Activated CD8-positive, alpha-beta T cell treated with anti-CD3 and anti-CD28 coated beads, Interleukin-2, amount 10 ng/mL, durations not matched to agents 7 days and 5 days (primary cell): ENCODE measurements at places on chromosomes 2 and 18.

- no peak overlapping the region for H3K4me3 ChIP-seq
- H3K4me1 ChIP-seq: no peaks in the 10 kb centered on the region
- H3K36me3 ChIP-seq: no peaks in the 10 kb centered on the region
Observed at GRCh38 chr2:100254646-100255210, 67.6 kb downstream of the LONRF2 start.

DNA sequence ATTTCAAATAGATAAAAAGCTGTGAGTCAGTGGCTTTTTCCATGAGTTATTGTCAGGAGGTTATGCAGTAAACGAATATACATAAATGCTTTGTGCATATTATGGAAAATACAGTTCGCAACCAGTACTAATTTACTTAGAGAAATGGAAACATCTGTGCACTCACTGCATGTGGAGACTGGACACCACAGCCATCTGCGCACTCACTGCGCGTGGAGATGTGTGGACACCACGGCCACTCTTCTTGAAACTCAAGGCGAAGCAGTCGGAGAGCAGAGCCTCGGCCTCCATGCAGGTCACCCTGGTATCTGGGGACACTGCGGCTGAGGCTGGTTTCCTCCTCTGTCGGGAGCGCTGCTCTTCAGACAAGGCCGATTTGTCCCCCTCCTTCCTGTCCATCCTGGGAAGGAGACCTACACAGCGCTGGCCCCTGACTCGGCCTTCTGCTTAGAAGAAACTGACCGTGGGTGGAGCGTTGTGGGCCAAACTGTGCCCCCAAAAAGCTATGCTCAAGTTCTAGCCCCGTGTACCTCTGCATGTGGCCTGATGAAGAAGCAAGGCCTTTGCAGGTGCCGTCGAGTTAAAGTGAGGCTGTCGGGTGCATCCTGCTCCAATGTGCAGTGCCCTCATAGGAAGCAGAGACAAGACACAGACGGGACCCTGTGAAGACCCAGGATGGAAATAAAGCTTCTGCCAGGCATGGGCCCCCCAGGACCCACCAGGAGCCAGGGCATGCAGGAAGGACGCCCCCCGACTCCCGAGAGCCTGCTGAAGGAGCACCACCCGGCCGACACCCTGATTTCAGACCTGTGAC, 88.0 kb downstream of the TPO start:
- H3K27me3 ChIP-seq: no peaks in the 10 kb centered on the region
- H3K4me3 ChIP-seq: no peak overlapping the region
- no peaks in the 10 kb centered on the region for H3K36me3 ChIP-seq
- no peak overlapping the region for H3K27ac ChIP-seq
- DNase-seq: no peak

DNA sequence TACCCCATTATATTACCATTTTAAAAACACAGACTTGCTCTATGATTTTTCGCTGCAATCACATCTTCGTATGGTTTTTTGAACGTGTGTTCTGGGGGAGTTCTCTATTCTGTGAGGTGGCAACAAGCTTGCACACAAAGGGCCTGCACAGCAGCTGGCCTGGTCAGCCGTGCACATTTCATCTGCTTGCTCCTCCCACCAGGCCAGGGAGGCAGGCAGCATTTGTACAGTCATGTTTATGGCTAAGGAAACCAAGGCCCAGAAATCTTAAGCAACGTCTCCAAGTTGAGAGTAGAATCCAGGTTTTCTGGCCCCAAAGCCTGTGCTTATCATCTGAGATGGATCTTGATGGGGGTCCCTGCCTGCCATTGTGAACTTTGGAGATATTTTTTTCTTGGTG, 106.4 kb upstream of the SMIM21 start:
- DNase-seq: no peak
- no peak overlapping the region for H3K27ac ChIP-seq
- H3K27me3 ChIP-seq: no peaks in the 10 kb centered on the region
- H3K4me3 ChIP-seq: no peak overlapping the region

- DNase-seq: no peak
- no peaks in the 10 kb centered on the region for H3K36me3 ChIP-seq
Observed at GRCh38 chr2:149021271-149021719, 17.2 kb upstream of the LYPD6B start.

DNA sequence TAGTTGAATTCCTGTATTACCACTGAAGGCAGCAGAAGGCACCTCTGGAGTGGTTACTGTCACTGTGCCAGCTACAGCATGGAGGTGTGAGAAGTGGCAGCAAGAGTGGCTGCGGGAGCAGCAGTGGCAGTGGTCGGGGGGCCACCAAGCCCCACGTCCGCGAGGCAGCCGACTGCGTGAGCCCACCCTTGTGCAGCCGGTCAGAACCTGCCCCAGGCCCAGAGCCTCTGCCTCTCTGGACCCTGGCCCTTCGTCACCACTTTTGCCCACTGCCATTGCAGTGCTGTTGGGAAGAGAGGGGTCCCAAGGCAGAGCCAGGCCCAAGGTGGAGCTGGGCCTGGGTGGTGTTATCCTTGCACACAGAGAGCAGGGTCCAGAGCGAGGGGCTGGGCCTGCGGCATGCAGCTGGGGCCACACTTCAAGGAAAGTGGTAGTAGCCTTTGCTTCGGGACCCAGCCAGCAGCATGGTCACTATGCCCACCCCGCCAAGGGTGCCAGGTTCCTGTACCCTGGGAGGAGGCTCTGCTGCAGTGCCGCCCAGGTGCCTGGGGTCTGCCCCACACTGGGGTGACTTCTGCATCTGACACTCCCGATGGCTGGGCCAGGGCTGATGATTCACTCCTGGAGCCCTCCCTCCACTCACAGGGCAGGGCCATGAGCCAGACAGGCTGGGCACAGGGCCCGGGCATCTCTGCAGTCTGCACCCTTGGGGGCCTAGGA, 450.1 kb upstream of the LRATD1 start:
- H3K36me3 ChIP-seq: no peaks in the 10 kb centered on the region
- no peak for DNase-seq
- no peaks in the 10 kb centered on the region for H3K27me3 ChIP-seq
- no peak overlapping the region for H3K4me3 ChIP-seq
- H3K4me1 ChIP-seq: no peaks in the 10 kb centered on the region

DNA sequence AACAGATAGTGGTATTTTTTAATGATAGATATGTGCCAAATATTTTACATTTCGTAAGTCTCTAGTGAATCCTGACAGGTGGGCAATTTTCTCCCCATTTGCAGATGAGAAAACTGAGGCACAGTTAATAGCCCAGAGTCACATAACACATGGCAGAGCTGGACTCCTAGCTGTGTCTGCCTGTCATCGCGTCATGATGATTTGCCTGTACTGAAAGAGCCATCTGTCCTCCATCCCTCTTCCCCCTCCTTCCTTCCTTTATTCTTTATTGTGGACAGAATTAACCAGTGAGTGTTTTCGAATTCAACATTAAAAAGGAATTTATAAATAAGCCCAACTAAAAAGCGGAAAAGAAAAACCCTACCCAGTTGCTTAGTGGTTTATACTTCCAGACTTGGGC, 3.2 kb downstream of the DNAJB2 start:
- no peaks in the 10 kb centered on the region for H3K27me3 ChIP-seq
- peaks cover 40% of the 10 kb centered on the region for H3K4me1 ChIP-seq
- no peak for DNase-seq
- H3K27ac ChIP-seq: no peak overlapping the region
- H3K4me3 ChIP-seq: no peak overlapping the region
- H3K36me3 ChIP-seq: peaks cover 28% of the 10 kb centered on the region

- peaks cover 4% of the 10 kb centered on the region for H3K27me3 ChIP-seq
- no peak overlapping the region for H3K27ac ChIP-seq
- no peak for DNase-seq
- no peaks in the 10 kb centered on the region for H3K36me3 ChIP-seq
- H3K4me1 ChIP-seq: no peaks in the 10 kb centered on the region
- H3K4me3 ChIP-seq: no peak overlapping the region
Observed at GRCh38 chr2:20187331-20187730, 37.6 kb downstream of the SDC1 start.

DNA sequence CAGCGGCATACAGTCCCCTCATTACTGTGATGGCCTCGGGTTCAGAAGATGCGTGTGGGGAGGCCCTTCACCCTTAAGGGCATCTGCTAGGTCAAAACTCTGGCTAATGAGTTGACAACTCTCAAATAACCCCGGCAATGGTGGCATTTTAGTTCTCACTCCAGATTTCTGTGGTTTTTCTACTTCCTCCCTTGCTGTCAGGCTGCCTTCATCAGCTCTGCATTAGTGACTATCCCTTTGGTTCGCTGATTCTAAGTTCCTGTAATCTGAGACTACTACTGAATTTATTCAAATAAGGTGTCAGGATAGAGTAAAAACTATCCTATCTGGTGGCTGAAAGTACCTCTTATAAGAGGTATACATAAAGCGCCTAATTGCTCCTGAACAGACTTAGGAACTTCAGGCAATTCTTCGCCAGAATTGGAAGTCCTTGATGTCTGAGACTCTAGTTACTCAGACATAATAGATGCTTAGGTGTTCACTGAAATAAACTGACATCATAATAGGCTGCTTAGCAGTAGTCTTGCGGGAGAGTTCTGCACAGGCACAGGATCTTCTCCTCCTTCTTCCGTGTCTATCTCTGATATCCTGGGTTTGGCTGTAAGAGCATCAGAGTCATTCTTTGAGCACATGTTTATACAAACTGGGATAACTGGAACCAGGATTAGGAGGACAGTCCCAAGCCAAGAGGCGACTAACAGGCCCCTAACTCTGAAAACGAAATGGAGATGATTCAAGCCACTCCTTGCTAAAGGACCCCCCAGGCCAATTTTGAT, 194.5 kb downstream of the DNER start:
- H3K4me1 ChIP-seq: no peaks in the 10 kb centered on the region
- H3K4me3 ChIP-seq: no peak overlapping the region
- DNase-seq: no peak
- H3K27ac ChIP-seq: no peak overlapping the region
- H3K27me3 ChIP-seq: no peaks in the 10 kb centered on the region

- H3K36me3 ChIP-seq: no peaks in the 10 kb centered on the region
- no peak overlapping the region for H3K27ac ChIP-seq
- H3K27me3 ChIP-seq: no peaks in the 10 kb centered on the region
- no peaks in the 10 kb centered on the region for H3K4me1 ChIP-seq
- H3K4me3 ChIP-seq: no peak overlapping the region
Observed at GRCh38 chr2:160783474-160783873, 289.9 kb upstream of the RBMS1 start.

DNA sequence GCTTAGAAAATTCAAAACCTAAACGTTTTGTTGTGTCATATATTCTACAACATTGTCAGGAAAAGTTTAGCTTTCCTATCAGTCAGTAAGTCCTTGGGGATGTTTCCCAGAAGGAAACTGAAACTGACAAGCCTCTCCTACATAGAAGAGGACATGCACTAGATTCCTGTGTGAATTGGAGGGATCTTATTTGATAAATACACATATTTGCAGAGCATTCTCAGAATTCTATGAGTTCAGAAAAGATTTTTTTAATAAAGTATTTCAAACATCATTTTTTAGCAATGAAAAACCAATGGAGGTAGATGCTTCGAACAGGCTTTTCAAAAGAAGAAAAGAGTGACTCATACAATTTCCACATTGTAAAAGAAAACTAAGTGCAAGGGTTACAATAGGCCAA, 1706.7 kb downstream of the SUCLG1 start:
- H3K27me3 ChIP-seq: no peaks in the 10 kb centered on the region
- H3K4me1 ChIP-seq: no peaks in the 10 kb centered on the region
- H3K4me3 ChIP-seq: no peak overlapping the region
- H3K36me3 ChIP-seq: no peaks in the 10 kb centered on the region
- no peak for DNase-seq

DNA sequence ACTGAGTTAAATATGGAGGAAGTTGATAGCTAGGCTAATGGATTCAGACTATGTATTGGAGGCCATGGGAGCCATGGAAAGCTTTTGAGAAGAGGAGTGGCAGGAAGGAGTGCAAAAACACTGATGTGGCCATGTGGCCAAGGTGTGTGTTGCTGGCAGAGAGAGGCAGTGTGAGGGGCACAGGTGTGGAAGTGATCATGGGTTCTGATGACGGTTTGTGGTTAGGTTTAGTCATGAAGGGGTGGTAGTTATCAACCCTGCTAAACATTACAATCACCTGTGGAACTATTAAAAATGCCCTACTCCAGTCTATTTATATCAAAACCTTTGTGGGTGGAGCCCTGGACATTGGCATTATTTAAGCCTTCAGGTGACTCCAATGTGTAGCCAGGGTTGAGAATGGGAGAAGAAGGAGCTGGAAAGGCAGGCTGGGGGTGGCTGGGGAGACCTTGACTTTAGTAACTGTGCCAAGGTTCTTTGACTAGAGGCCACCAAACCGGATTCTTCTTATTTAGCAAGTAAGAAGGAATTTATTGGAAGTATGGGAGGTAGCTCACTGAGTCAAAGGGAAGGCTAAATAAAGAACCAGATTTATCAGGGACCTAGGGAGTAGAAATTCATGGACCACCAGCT, 13.5 kb downstream of the GPR39 start:
- H3K36me3 ChIP-seq: no peaks in the 10 kb centered on the region
- H3K4me3 ChIP-seq: no peak overlapping the region
- no peak overlapping the region for H3K27ac ChIP-seq
- no peak for DNase-seq
- no peaks in the 10 kb centered on the region for H3K27me3 ChIP-seq
- H3K4me1 ChIP-seq: no peaks in the 10 kb centered on the region

DNA sequence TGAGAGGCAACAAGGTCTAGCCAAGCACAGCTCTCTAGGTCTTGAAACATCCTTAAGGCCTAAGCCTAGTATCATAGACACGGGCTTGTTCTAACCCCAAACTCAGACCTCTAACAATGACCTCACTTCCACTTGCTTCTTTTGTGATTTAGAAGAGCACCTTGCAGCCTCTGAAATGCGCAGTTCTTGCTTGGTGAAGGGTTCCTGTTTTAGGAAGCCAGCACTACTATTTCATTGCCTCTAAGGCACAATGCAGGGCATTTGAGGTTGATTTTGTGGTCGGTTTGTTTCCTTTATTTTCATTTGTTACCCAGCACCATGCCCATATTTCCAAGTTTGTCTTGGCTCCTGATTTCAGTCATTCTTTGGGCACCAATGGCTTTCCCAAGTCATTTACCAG, 117.0 kb upstream of the CYP1B1 start:
- H3K27ac ChIP-seq: no peak overlapping the region
- H3K36me3 ChIP-seq: no peaks in the 10 kb centered on the region
- H3K27me3 ChIP-seq: peaks cover 7% of the 10 kb centered on the region
- peaks cover 29% of the 10 kb centered on the region for H3K4me1 ChIP-seq

- no peak overlapping the region for H3K4me3 ChIP-seq
- H3K36me3 ChIP-seq: no peaks in the 10 kb centered on the region
- H3K4me1 ChIP-seq: no peaks in the 10 kb centered on the region
- DNase-seq: no peak
Observed at GRCh38 chr2:240351088-240351741, 84.2 kb upstream of the GPC1 start.

GRCh38 chr2:219119422-219120043, 41.1 kb downstream of the NHEJ1 start:
- no peak overlapping the region for H3K27ac ChIP-seq
- H3K4me1 ChIP-seq: peaks cover 6% of the 10 kb centered on the region
- DNase-seq: peak; percentile 74
- no peaks in the 10 kb centered on the region for H3K27me3 ChIP-seq

- H3K4me3 ChIP-seq: no peak overlapping the region
- no peaks in the 10 kb centered on the region for H3K36me3 ChIP-seq
- H3K27ac ChIP-seq: no peak overlapping the region
- no peaks in the 10 kb centered on the region for H3K4me1 ChIP-seq
- no peaks in the 10 kb centered on the region for H3K27me3 ChIP-seq
- no peak for DNase-seq
Observed at GRCh38 chr2:77301441-77301840, 220.7 kb downstream of the LRRTM4 start.

- no peak overlapping the region for H3K4me3 ChIP-seq
- H3K36me3 ChIP-seq: no peaks in the 10 kb centered on the region
- H3K27ac ChIP-seq: no peak overlapping the region
- H3K4me1 ChIP-seq: no peaks in the 10 kb centered on the region
Observed at GRCh38 chr2:103896182-103896581, 957.7 kb upstream of the POU3F3 start.

- H3K36me3 ChIP-seq: no peaks in the 10 kb centered on the region
- DNase-seq: no peak
- H3K4me3 ChIP-seq: no peak overlapping the region
- H3K4me1 ChIP-seq: no peaks in the 10 kb centered on the region
- no peaks in the 10 kb centered on the region for H3K27me3 ChIP-seq
Observed at GRCh38 chr18:25235401-25236042, 116.4 kb downstream of the ZNF521 start.
